ENCODE measurements at places on chromosomes 1 and 21. TPM values are rescaled to one million over a fixed set of nuclear protein-coding genes. Genes with fewer than 3 reads are reported as not detected.

The HES3 gene
- total RNA-seq = not detected

The PROK1 gene
- total RNA-seq = 0.12 TPM

The ARID1A gene
- 26.8 TPM for total RNA-seq

The NLRP3 gene
- total RNA-seq = 0.24 TPM

The CYYR1 gene
- total RNA-seq = 9.7 TPM

The GBP7 gene
- not detected for total RNA-seq

The FOXD3 gene
- not detected for total RNA-seq

The GBP6 gene
- 0.16 TPM for total RNA-seq

The KRTAP21-2 gene
- not detected for total RNA-seq

The SGIP1 gene
- total RNA-seq = 50.0 TPM

The CD2 gene
- not detected for total RNA-seq

The TNFRSF1B gene
- total RNA-seq = 29.3 TPM

The C1orf210 gene
- not detected for total RNA-seq

The USH2A gene
- total RNA-seq = under 0.01 TPM

The FAM167B gene
- 2.7 TPM for total RNA-seq

The PTGER3 gene
- total RNA-seq = 14.8 TPM

The LHX4 gene
- total RNA-seq = 0.32 TPM

The NEK7 gene
- total RNA-seq = 319 TPM

The ZSWIM5 gene
- 0.49 TPM for total RNA-seq

The SLAMF7 gene
- not detected for total RNA-seq

The NCF2 gene
- not detected for total RNA-seq

The S100A12 gene
- total RNA-seq = not detected

The NUAK2 gene
- 13.8 TPM for total RNA-seq

The B3GALT5 gene
- total RNA-seq = 4.3 TPM

The PLA2G5 gene
- not detected for total RNA-seq

Measured in hair follicle dermal papilla cell (primary cell).